Activated naive CD4-positive, alpha-beta T cell treated with anti-CD3 and anti-CD28 coated beads, Interleukin-2, amount 10 ng/mL, durations not matched to agents 7 days and 5 days (primary cell): ENCODE measurements at places on chromosomes 13 and 19.

DNA sequence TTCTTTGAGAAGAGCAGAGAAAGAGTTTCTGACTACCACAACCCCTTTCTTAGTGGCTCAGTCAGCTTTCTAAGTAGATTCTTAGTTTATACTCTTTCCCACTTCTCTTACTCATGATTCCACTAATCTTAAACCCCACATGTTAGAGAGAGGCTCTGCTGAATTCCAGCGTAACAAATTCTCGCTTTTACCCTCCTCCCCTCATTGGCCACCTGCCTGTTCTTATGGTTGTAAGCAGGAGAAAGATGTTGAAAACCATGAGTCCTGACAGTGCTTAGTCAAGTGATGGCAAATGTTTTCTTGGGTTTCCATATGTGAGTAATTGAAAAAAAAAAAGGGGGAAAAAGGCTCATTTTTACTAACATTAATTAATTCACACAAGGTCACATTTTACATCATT, 125.9 kb downstream of the ZDHHC20 start:
- no peak overlapping the region for H3K4me3 ChIP-seq
- DNase-seq, result no peak
- no peaks in the 10 kb centered on the region for H3K36me3 ChIP-seq
- H3K27ac ChIP-seq, result no peak overlapping the region

DNA sequence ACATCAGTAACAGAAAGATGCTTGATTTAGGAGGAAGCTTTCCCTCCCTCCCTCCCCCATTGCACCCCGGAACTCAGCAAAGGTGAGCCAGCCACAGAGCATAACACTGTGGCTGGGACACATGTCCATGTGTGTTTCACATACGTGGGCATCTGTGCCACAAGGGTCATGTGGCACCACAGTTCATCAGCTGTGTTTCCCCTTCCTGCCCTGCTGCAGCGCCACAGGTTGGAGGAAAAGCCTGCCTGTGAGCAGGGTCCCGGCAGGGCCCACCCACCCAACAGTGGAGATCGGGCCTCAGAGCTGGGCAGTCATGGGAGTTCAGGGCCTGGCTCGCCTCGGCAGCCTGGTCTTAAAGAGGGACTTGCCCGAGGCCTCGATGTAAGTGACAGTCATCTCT, 2.8 kb downstream of the ACP5 start:
- no peak overlapping the region for H3K27ac ChIP-seq
- H3K4me1 ChIP-seq, result peaks cover 21% of the 10 kb centered on the region
- DNase-seq, result no peak
- H3K27me3 ChIP-seq, result no peaks in the 10 kb centered on the region
- peaks cover 4% of the 10 kb centered on the region for H3K36me3 ChIP-seq

DNA sequence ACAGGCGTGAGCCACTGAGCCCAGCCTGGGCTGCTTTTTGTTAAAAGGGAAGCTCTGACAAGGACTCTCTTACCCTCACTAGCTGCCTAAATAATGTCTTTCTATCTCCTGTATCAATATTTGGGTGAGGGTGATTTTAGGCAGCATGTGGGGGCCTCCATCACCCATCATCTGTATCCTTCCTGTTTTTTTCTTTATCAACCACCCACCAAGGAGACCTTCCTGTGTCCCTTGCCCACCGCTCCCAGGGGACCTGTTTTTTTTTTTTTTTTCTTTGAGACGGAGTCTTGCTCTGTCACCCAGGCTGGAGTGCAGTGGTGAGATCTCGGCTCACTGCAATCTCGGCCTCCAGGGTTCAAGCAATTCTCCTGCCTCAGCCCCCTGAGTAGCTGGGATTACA, 5.4 kb upstream of the NDUFB7 start:
- no peaks in the 10 kb centered on the region for H3K36me3 ChIP-seq
- H3K27me3 ChIP-seq, result no peaks in the 10 kb centered on the region
- peaks cover 10% of the 10 kb centered on the region for H3K4me1 ChIP-seq
- H3K4me3 ChIP-seq, result no peak overlapping the region

GRCh38 chr19:39916236-39916635, 18.2 kb downstream of the FCGBP start:
- no peaks in the 10 kb centered on the region for H3K27me3 ChIP-seq
- no peaks in the 10 kb centered on the region for H3K36me3 ChIP-seq
- DNase-seq, result no peak
- peak overlapping the region; percentile 42 for H3K27ac ChIP-seq
- no peak overlapping the region for H3K4me3 ChIP-seq

GRCh38 chr13:50126263-50126992, 111.2 kb downstream of the KCNRG start:
- H3K4me1 ChIP-seq, result peaks cover 71% of the 10 kb centered on the region
- DNase-seq, result peak; percentile 46
- H3K4me3 ChIP-seq, result peak overlapping the region; percentile 87
- H3K36me3 ChIP-seq, result peaks cover 23% of the 10 kb centered on the region

- no peaks in the 10 kb centered on the region for H3K36me3 ChIP-seq
- no peak overlapping the region for H3K27ac ChIP-seq
- H3K4me1 ChIP-seq, result no peaks in the 10 kb centered on the region
- no peak overlapping the region for H3K4me3 ChIP-seq
Measured at GRCh38 chr13:102325321-102325720, 76.5 kb downstream of the FGF14 start.

- H3K27me3 ChIP-seq, result no peaks in the 10 kb centered on the region
- peak overlapping the region; percentile 16 for H3K27ac ChIP-seq
- peaks cover 6% of the 10 kb centered on the region for H3K36me3 ChIP-seq
Measured at GRCh38 chr19:11560404-11561051, 1.5 kb upstream of the ELOF1 start.
